Iris pigment epithelial cell (primary cell): ENCODE measurements at places on chromosomes 5 and 9.

GRCh38 chr5:137023371-137023770 lies 475.8 kb downstream of the SPOCK1 start:
- no peak for DNase-seq

DNA sequence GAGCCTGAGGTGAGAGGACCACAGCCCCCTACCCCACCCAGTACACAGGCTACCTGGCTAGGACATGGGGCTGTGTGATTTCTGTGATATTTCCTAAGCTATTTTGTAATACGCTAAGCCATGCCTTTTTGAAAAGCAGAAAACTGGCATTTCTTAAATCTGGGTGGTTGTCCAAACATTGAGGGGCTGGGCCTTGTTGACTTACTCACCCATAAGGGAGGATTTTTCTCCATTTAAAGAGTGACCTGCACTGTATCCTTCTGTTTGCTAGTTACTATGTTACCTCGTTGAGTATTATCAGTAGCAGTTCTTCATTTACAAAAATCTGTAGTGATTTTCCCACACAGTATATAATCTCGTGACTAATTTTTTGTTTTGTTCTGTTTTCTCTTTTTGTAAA lies 117.5 kb upstream of the OTULINL start:
- peak; percentile 58 for DNase-seq

GRCh38 chr5:68681929-68682328 lies 411.9 kb upstream of the SLC30A5 start:
- DNase-seq, result no peak

- no peak for DNase-seq
These were observed 123.5 kb upstream of the EGFLAM start for GRCh38 chr5:38134810-38135209.

DNA sequence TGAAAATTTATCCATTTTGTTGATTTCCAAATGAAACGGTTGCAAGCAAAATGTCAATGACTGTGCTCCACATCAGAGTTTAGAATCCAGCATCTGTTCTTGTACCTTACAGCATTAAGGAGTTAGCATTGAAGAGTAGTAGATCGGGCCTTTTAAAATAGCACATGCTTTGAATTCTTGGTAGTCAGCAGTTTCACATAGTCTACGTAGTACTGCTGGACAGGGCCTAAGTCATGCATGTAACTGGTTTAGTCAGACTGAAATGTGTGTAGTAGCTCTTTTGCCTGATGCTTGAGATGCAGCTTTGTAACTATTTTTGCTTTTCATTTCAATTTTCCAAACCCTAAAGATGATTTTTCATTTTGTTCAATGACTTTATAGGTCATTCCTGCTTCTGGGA lies 19.8 kb downstream of the LECT2 start:
- peak; percentile 55 for DNase-seq

GRCh38 chr9:2066312-2067273 lies 51.4 kb downstream of the SMARCA2 start:
- DNase-seq, result peak; percentile 59

DNA sequence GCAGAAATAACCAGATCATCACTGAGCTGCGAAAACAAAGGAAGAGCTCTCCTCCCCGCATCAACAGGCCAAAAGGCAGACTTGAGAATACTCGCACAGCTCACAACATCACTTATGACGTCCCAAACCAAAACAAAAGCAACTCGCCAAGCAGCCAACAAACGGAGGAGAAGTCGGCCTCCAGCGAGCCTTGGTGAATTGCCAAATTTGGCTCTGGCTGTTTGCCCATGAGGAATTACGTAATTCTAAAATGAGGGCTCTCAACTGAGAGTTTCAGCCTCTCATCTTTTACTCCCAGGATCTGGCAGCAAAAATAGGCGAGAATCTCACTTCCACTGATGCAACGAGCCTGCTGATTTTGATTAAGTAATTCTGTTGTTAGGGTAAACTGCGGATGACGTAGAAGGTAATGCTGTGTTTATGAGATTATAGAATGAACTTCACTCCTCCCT lies 51.7 kb upstream of the SEMA6A start:
- peak; percentile 75 for DNase-seq

- no peak for DNase-seq
These were observed 485.9 kb upstream of the C9orf72 start for GRCh38 chr9:28059192-28059591.

DNA sequence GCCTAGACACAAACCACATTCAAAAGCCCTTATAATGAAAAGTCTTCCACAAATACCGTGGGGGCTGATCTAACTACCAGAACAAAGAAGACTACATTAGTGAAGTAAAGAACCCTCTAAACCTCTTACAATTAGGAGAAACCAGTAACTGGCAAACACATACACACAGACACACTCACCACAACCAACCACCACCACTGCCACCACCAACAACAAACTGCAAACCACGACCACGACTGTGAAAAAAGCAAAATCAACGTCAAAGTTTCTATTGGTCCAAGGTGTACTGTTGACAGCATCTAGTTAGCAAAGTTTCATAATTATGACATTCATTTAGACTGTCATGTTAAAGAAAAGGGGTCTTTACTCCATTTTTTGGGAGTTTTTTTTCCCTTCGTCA lies 2.7 kb downstream of the CDO1 start:
- no peak for DNase-seq

DNA sequence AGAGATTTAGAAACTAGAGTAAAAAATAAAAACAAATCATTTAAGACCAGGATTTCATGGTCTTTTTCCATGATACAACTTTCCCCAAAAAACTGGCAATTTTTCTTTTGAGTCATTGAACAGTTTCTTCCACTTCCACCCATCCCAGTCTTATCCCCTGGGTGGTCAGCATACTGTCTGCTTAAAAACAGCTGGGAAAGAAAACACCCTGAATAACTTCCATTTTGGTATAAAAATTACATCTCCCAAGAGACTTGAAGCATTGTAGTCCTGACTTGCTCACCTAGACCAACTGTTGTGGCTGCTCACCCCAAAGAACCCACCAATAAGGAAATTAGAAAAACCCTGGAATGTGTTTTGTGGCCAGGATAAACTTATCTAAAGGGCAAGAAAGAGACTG lies 731.3 kb downstream of the NR2F1-AS1 start:
- no peak for DNase-seq

DNA sequence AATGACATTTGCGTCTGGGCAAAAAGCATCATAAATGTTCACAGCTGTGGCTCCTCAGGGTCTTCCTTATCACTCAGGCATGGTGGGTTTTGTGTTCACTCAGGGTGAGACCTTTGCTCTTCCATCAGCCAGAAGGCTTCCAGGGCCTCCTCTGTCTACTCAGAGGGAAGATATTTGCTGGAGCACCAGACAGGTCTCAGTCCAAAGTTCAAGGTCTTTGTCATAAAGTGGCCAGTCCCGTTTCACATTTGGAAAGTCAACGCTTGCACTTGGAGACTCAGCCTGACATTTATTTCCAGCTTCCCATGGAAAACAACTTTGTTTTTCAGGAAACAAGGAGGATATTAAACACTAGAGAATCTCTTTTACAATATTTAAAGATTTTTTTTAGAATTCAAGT lies 12.2 kb upstream of the CARTPT start:
- DNase-seq, result no peak

GRCh38 chr5:75381456-75381855 lies 44.4 kb downstream of the HMGCR start:
- no peak for DNase-seq

DNA sequence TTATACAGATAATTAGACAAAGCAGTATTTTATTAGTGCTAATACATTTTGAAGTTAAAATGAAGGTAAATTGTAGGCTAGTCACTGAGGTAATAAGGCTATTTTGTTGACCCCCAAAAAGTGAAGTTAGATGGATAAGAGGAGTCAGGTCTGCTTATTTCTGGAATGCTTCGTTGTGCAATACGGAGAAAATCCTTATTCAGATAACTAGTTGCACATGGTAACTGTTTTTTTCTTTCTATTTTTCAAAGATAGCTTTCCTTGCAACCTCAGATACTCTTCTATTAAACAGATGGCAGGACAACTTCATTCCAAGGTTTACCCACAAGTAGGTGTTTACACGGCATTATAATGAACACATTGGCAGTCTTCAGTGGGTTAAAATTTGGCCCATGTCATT lies 101.1 kb downstream of the TMEM174 start:
- peak; percentile 22 for DNase-seq

GRCh38 chr9:70902692-70903131 lies 218.7 kb downstream of the TRPM3 start:
- peak; percentile 99 for DNase-seq

- no peak for DNase-seq
These were observed 29.7 kb downstream of the F2R start for GRCh38 chr5:76745670-76746069.

GRCh38 chr9:132414731-132415130 lies 4.7 kb downstream of the CFAP77 start:
- no peak for DNase-seq

DNA sequence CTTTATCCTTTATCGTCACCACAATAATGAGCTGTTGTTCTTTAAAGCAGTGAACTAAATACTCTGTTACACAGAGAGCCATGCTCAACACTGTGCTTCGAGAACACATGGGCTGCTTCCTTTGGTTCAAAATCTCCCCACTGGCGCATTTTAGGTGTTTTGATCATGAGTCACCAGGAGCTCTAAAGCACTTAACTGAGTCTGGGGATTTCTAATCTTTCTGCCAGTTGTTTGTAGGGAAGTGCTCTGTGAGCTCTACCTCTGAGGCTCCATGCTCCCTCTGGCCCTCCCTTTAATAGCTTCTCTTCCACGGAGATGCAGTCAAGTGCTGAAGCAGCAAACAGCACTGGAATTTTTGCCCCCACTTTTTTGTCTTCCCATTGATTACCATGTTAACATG lies 17.0 kb downstream of the ERAP2 start:
- peak; percentile 93 for DNase-seq

GRCh38 chr9:138049085-138049778 lies 171.7 kb downstream of the CACNA1B start:
- no peak for DNase-seq

DNA sequence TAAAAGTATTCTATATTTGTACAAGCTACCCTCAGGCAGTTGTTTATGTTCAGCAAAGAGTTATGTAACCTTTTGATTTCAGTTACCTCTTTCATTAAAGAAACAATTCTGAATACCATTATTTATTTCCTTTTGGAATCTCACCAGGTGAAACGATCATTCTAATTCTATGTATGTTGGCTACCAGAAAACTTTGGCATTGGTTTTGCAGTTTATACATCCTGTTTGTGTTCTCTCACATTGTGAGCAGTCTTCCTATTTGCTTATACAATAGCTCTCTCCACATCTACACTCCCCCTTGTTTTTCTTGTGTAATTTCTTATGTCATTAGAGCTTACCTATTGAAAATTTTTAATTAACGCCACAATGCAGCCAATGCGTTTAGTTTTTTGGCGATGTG lies 276.0 kb upstream of the MPDZ start:
- no peak for DNase-seq

GRCh38 chr9:125472562-125472925 lies 210.9 kb downstream of the GAPVD1 start:
- DNase-seq, result no peak

DNA sequence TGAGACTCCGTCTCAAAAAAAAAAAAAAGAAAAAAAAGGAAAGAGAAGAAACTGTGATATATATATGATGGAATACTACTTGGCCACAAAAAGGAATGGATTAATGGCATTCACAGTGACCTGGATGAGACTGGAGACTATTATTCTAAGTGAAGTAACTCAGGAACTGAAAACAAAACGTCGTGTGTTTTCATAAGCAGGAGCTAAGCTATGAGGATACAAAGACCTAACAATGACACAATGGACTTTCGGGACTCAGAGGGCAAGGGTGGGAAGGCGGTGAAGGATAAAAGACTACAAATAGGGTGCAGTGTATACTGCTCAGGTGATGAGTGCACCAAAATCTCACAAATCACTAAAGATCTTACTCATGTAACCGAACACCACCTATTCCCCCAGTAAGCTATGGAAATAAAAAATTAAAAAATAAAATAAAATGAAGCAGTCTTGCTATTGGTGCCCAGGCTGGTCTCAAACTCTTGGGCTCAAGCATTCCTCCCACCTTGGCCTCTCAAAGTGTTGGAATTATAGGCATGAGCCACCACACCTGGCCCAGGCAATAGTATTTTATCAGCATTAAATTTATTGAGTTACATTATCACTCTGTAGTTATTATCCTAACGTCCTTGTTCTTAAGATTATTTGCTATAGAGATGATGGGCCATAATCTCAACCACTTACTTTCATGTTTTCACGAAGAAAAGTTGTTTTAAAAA lies 71.5 kb upstream of the GPBP1 start:
- DNase-seq, result no peak

DNA sequence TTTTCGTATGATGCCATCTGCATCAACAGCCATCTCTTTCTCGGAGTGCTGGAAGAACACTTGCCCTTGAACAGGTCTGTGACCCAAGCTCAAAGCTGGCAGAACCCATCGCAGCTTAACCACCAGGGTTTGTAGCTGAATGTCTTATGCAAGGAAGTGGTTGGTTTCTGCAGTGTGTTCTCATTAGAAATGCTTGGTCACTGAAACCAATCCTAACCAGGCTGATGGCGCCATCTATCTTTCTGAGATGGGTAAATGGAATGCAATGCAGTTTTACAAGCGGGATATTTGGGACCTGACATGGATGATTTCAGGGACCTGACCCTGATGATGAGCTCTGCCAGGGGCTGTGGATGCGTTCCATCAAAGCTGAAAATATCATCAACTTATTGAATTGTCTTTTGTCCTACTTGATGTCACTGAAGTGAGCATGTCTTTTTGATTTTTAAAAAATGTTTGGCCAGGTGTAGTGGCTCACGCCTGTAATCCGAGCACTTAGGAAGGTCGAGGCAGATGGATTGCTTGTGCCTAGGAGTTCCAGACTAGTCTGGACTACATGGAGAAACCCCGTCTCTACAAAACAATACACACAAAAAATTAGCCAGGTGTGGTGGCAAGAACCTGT lies 28.7 kb downstream of the DMRT3 start:
- DNase-seq, result peak; percentile 62

GRCh38 chr9:130124085-130124860 lies 47.9 kb upstream of the NCS1 start:
- DNase-seq, result no peak

- DNase-seq, result peak; percentile 71
These were observed 1.2 kb upstream of the PAPPA start for GRCh38 chr9:116152390-116152789.

DNA sequence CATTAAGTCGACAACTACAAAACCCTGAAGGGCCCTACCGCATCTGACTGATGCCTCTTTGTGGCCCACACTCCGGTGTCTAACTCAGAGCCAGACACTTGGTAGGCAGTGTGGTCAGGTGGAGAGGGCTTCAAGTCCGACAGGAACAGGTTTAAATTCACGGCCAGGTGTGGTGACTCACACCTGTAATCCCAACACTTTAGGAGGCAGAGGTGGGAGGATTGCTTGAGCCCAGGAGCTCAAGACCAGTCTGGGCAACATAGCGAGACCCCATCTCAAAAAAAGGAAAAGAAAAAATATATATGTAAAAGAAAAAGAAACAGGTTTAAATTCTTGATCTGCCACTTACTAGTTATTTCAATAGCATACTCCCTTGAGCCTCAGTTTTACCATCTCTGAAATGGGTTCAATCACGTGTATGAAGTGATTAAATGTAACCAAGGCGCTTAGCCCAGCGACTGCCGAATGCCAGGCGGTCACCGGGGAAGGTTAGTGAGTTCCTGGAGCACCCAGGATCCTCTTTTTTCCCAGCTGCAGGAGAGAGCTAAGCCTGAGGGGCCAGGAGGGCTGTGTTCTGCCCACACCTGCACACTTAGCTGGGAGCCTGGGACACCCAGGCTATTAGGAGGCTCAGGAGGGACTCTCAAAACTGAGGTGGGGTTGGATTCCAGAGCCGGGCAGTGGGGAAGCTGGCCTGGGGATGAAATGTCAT lies 943 bp downstream of the CLTB start:
- DNase-seq, result no peak
